ENCODE measurements at places on chromosomes 16 and 17.

- no peak for DNase-seq
These were observed 2.0 kb upstream of the TMEM92 start for GRCh38 chr17:50272246-50272645.

GRCh38 chr17:248337-249235, 67.1 kb upstream of the DOC2B start:
- no peak for DNase-seq

DNA sequence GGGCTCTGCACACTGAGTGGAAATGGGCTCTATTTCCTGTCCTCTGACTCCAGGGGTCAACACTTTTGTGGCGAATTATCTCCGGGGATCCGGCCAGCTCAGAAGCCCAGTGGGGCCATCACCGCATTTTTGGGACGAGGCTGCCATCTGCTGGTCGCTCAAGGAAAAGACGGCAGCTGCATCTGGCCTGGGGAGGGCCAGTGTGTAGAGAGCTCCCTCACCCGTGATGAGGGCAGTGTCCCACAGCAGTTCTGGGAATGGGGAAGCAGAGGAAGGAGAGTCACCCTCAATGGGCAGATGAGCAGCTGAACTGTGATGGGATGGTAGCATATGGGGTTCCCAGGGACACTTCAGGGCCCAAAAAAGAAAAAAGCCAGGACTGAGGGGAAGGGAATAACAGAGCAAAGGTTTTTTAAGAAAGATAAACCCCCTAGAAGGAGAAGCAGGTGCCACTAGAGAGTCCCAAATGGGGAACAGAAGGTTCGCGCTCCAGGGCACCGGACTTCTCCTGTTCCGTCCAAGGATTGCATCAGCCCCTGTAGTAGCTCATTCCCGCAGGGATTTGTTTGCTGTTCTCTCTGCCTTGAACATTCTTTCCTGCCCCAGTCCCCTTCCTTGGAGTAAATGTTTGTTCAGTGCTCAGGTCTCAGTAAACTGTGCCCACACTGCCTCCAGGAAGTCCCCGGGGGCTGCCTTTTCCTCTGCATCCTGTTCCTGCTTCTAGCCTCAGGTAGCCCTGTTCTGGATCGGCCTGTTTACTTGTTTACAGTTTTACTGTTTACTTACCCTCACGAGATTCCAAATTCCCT, 9.3 kb upstream of the ABCC12 start:
- DNase-seq: peak; percentile 31

GRCh38 chr16:56277075-56277474, 85.8 kb downstream of the GNAO1 start:
- DNase-seq: no peak

DNA sequence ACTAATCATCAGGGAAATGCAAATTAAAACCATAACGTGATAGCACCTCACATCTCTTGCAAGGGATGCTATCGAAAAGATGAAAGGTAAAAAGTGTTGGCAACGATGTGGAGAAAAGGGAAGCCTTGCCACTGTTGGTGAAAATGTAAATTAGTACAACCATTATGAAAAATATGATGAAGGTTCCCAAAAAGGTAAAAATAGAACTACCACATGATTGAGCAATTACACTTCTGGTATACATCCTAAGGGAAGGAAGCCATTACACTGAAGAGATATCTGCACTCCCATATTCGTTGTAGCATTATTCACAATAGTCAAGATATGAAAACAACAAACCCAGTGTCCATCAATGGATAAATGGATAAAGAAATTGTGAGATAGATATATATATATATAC, 21.5 kb downstream of the ABCA10 start:
- DNase-seq: no peak

DNA sequence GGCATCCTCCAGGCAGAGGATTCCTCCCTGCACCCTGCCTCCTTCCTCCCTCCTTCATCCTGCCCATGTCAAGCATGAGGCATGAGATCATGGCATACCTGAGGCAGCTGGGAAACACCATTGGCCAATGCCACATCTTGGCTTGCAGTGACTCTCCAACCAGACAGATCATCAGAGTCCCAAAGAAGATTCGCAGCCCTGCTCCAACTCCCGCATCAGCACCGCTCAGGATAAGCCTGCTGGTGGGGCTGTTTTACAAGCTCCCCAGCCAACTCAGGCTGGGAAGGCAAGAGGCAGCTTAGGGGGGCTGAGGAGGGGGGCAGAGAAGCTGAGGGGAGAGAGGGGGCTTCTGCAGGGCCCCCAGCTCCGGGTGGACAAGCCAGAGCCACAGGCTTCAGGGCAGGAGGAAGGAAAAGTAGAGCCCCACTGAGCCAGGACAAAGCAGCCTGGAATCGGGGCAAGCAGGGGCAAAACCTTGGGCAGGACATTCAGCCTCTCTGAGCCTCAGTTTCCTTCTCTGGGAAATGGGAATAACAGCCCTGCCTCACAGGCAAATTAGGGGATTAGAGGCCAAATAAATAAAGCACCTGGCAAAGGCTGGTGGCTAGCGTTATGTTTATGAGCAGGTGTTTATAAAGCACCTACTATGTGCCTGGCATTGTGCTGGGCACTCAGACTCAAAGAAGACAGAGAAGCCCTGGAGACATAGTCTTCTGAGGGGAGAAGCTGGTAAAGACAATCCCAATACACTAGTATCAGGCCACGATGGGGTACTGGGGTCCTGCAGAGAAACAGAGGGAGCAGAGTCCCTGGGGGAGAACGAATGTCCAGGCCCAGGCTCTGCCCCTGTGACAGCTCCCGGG, 88.1 kb downstream of the GOSR1 start:
- no peak for DNase-seq

DNA sequence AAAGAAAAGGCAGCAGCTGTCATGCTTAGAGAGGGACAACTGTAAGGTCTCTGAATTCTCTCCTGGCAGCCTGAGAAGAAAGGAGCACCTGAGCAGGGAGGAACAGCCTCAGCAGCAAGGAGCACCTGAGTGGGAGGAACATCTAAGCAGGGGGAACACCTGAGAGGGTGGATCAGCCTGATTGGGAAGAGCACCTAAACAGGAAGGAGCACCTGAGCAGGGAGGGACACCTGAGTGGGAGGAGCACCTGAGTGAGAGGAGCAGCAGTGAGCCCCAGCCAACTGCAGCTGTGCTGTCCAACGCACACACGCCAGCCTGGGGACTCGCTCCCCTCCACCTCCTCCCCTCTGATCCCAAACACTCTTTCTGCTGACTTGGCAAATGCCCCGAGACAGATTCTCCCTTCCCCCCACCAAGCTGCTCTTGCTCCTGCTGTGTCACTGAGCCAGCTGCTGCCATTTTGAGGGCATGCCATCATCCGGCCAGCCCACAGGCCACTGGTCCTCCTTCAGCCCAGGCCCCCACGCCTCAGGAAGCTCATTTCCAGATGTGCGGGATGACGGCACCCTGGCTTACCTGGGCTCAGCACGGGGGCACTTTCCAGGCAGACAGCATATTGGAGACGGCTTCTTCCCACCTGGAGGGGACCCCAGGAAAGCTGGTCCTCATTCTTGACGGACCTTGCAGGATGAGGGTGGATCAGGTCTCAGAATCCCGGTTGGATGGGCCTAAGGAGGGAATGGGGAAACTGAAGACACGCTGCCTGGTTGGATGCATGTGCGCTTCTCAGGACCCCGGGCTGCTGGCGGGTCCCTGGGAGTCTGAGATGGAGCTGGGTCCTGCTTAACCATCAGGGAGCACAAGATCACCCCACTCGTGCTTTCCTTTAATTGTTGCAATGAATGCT, 57.7 kb upstream of the RBFOX3 start:
- DNase-seq: no peak

DNA sequence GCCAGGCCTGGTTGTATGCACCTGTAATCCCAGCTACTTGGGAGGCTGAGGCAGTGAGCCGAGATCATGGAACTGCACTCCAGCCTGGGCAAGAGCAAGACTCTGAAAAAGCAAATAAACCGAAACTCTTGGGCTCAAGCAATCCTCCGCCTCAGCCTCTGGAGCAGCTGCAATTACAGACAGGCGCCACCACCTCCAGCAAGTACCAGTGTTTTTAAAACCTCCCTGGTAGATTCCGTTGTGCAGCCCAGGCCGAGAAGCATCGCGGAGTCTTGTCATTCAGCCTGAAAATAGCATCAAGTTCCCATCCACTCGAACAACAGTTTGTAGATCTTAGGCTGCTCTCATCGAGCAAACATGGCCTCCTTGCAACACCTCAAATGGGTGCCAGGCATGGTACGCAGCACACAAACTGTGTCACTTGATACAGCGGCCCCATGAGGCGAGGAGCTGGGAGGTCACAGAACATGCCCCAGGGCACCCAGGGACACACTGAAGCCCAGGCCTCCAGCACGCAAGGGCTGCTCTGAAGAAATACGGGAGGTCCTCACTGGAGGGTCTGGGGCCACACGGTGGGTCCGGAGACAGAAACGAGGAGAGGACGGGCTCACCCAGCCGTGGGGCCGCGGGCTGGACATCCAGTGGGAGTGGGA, 18.1 kb downstream of the TMC6 start:
- no peak for DNase-seq

- DNase-seq: no peak
These were observed 64.5 kb upstream of the NLK start for GRCh38 chr17:27977751-27978688.

DNA sequence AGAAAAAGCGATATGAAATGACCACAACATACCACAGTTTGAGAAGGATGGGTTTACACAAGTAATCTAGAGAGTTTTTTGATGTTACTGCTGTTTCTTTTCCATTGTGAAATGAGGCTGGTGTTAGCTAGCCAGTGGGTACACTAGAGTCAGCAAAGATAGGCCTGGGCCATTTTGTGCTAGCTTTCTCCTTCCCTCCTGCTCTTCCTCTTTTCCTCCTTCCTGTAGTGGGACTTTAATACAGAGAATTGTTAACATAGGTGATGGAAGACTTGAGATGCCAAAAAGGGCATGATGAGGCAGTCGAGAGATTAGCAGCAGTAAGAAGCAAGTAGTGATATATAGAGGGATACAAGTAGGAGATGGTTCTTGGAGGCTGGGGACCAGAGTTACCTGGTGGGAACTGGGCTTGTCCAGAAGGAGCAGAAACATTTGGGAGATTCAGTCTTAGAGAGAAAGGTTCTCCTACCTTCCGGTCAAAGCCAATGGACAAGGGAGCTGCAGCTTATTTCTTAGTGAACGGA, 7.7 kb downstream of the NSRP1 start:
- DNase-seq: no peak

- DNase-seq: no peak
These were observed 13.2 kb downstream of the SLC7A5 start for GRCh38 chr16:87855852-87856715.

GRCh38 chr16:71296584-71297340, 7.6 kb upstream of the CMTR2 start:
- DNase-seq: no peak

DNA sequence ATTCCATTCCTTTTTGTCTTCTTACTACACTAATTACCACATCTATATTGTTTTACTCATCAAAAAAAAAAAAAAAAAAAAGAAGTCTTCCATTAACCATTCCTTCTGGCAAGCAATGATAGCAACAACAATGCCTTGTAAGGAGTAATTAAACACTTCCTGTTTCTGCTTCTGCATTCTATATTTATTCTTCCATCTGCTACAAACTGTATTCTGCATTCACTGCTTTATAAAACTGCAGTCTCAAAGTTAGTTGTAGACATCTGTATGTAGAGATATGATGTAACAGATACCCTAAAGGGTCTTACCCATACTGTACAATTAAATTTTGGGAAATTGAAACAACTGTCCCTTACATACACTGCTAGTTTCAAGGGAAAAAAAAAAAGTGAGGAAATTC, 28.7 kb upstream of the ABCA6 start:
- no peak for DNase-seq

- DNase-seq: no peak
These were observed 21.9 kb upstream of the SUPT4H1 start for GRCh38 chr17:58373923-58374322.

- peak; percentile 71 for DNase-seq
These were observed 113.4 kb upstream of the CDH8 start for GRCh38 chr16:62149631-62150030.

DNA sequence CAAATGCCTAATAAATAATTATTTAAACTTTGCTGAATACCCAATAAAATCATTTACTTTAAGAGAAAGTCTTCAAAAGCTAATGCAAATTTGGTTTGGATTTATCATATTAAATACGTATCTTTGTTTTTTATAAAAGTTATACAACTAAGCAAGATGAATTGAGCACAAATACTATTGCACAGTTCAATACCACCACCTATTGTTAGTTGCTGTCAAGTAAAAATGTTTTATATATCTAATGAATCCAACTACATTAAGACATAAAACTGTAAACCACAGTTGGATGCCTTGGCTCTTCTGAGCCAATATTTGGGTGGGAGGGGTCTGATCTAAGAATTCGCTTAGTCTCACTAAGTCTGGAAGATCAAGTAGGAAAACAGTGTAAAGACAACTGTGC, 7.7 kb downstream of the FBXL20 start:
- DNase-seq: no peak

- no peak for DNase-seq
These were observed 2.6 kb upstream of the EXOSC6 start for GRCh38 chr16:70254180-70254964.

GRCh38 chr17:65902155-65902554, 289.8 kb downstream of the CEP112 start:
- no peak for DNase-seq

DNA sequence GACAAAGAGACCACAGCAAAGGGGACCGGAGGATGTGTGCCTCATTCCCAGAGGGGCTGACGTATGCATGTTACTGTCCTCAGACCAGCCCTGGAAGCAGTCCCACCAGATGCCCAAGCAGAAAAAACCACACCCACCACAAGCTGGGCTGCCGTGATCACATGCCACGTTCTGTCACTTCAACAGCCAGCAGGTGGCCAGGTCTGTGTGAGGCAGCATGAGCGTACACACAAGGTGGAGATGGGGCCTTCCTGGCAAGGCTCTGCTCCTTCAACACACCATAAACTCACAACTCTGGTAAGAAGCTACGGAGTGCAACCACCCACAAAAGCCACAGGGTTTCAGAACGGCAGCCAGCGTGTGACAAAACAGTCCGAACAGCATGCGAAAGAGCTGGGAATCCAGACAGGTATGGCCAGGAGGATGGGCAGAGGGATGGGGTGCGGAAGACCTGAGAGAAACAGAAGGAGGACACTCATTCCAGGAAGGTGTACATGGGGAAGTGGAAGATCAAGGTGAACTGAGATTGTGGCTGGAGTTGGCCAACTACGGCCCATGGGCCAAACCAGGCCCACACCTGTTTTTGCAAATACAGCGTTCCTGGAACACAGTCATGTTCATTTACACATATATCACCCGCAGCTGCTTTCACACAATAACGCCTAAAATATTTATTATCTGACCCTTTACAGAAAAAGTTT, 27.9 kb downstream of the MBTPS1 start:
- no peak for DNase-seq

Data from astrocyte of the cerebellum (primary cell).